ENCODE measurements at places on chromosomes 12 and 14.
A peak's percentile ranks its signal among the peaks of the same experiment; 100 is the strongest.

DNA sequence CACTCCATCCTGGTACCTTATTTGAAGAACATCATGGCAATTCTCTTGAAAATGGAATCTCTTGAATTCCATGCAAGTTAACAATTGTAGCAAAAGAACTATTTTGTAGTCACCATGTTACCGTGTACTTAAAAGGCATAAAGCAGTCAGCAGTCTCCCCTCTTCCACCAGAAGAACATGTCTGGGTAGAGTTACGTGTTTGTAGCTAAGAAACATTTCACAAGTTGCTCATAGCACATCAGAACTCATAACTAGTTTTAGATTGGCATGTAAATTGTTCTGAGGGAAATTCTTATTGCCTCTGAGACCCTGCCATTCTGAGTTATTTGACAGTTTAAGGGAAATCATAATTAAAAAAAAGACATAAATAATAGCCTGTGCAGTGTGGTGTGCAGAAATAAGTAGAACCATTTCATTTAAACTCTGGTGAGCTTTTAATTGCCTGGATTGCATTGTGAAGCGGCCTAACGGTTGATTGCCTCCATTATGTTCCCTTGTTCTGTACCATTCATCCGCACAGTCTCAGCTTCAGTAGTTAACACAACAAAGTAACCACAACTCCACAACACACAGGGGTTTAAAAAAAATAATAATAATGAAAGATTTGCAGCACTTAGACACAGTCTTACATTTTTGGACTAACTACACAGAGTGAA, 2.6 kb downstream of the LMO3 start:
- DNase-seq: no peak

- DNase-seq: no peak
These were observed 553.1 kb upstream of the ATXN7L3B start for GRCh38 chr12:73984552-73984951.

GRCh38 chr12:49476091-49476490, 62.7 kb upstream of the KCNH3 start:
- DNase-seq: no peak

DNA sequence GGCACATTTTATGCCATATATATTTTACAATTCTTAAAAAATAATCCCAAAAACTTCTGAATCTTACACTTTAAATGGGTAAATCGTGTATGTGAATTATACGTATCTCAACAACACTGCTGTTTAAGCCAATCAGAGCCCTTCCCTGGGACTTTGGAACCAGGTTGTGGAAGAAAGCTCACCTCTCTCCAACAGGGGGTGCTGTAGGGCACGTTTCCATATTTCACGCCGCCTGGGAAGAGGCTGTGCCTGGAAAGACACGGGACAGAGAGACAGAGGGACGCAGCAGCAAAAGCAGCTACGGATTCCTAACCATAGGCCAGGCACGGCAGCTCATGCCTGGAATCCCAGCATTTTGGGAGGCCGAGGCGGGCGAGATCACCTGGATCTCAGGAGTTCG, 29.4 kb upstream of the FBRSL1 start:
- DNase-seq: no peak

DNA sequence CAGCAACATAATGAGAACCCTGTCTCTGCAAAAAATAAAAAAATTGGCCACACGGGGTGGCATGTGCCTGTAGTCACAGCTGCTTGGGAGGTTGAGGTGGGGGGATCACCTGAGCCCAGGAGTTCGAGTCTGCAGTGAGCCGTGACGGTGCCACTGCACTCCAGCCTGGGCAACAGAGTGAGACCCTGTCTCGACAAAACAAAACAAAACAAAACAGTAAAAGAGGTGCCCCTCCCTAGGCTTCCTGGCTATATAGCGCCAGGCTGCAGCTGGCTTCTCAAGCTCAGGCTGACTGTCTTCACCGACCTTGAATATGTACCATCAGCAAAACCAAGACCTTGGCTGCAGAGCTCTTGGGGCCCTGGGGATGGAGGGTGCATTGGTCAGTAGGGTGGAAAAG, 29.4 kb downstream of the TSPAN9 start:
- no peak for DNase-seq

- DNase-seq: no peak
These were observed 268.9 kb downstream of the FLRT2 start for GRCh38 chr14:85798856-85799255.

- no peak for DNase-seq
These were observed 34.0 kb downstream of the PLEKHD1 start for GRCh38 chr14:69518289-69519101.

GRCh38 chr12:14239935-14240872, 125.3 kb upstream of the ATF7IP start:
- DNase-seq: no peak

GRCh38 chr12:49294086-49294803, 702 bp upstream of the PRPH start:
- DNase-seq: no peak

DNA sequence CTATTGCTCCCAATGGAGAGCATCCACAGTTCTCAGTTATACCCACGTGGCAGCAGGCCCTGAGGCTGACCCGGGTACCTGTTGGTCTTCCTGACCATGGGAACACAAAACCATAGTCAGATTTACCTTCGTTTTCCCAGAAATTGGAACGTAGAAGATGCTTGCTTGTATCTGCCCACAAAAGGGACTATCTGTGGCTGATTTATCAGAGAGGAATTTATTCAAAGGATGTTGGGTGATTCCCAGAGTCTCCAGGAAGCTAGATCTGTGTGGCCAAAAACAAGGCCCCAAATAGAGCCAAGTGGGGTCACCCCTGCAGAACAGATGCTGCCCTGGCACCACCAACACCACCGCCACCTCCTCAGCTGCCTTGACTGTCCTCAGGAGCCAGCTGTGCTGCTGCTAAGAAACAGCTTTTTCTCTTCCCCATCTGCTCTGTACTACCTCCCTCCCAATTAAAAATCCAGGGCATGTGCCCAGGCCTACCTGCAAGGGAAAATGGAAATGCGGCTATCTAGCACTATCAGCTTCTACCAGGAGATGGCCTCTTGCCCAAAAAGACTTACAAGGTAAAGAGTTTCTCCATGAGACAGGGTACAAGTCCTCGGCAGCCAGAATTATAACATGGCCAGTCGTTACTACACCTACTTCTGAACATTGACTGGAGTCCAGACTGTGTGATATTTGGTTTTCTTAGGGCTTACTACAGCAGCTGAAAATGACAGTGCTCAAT, 128.6 kb upstream of the PLEKHG7 start:
- DNase-seq: no peak

DNA sequence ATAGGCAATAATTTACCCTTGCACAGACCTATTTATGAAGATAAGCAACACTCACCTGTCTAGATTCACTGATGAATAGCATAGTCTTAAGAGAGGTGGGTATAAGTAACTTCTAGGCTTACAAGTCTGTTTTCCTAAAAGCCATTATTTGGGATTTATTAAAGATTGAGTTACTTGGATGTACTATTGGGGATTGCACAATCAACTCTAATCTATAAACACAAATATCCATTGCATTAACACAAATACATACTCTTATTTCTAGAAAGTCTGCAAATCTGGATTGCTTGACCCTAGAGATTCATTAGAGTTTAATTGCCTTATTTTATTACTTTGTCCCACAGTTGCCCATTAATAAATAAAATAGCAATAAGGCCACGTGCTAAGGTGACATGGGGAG, 148.1 kb upstream of the CCDC198 start:
- DNase-seq: no peak

DNA sequence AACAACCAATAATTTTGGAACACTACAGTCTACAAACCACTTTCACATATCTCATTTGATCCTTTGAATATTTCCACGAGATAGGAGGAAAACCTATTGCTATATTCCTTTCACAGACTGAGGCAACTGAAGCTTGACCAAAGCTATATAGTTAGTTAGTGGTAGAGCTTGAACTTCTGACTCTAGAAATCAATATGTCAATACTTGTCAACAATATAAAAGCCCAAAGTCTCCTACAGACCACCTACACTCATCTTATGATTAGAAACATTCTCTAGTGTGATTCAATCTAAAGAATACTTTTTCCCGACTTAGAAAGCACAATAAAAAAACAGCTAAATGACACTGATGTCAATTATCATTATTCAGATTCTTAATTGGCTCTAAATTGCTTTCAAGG, 139.4 kb downstream of the RPS29 start:
- DNase-seq: no peak

DNA sequence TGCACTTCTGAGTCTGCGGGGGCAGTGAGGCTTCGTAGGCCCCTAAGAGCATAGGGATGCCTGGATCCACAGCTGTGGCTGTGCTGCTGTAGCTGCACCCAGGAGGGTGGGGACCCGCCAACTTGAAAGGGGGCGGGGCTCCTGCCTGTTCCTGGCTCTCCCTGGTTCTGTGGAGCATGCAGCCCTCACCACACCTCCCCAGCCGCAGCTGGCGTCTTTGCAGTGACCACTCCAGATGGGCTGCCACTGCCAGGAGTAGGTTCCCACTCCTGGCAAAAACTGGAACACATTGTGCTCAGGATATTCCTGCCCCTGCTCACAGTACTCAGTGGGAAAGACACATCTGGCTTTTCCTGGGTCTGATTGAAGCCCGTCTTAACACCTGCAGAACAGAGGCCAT, 35.8 kb downstream of the TIMELESS start:
- DNase-seq: no peak

DNA sequence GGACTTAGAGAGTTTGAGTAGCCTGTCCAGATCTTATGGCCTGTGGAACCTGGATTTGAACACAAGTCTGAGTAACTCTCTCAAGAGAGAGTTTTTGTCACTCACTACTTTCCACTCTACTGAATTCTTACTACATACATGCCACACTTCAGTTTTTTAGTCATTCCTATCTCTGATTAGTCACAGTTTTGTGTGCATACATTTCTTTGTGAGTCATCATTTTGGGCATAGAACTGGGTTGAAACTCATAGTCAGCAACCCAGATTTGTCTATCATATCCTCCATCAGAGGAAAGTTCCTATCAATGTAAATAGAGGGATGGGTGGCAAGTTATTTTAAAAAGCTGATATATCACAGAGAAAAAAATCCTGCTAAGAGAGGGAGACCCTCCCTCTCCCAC, 42.9 kb downstream of the FLRT2 start:
- no peak for DNase-seq

DNA sequence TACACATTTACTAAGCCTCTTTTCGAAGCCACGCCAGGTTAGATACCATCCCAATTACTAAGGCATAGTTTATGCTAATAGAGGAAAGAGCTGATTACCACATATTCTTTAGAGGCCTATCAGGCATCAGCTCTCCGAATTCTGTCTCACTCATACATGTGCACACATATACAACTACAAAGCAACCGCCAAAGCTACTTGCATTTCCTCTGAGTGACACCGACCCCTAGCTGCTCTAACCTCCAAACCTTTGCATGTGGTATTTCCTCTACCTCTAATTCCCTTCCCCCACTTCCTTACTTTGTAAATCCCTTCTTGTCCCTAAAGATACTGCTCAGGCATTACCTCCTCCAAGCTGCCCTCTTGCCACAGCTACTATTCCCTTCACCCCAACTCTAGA, 107.2 kb downstream of the DUSP6 start:
- DNase-seq: peak; percentile 31

DNA sequence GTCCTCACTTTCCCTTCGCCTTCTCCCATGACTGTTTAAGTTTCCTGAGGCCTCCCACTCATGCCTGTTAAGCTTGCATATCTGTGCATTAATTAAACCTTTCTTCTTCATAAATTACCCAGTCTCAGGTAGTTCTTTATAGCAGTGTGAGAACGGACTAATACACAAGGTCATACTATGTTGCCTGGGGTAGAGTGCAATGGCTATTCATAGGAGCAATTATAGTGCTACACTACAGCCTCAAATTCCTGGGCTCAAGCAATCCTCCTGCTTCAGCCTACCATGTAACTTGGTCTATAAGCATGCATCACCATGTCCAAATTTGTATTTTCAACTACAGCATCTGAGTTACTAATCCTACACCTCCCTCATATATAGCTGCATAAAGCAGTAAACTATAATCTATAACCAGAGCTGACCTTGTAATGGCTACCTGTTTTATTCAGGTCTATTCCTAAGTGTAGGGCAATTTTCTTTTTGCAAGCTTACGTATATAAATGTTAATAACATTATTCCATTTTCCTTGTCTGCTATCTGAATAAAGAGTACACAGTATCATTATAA, 18.9 kb downstream of the HEATR5A start:
- DNase-seq: no peak

- DNase-seq: no peak
These were observed 94.4 kb upstream of the PLEKHG7 start for GRCh38 chr12:92608151-92609091.

DNA sequence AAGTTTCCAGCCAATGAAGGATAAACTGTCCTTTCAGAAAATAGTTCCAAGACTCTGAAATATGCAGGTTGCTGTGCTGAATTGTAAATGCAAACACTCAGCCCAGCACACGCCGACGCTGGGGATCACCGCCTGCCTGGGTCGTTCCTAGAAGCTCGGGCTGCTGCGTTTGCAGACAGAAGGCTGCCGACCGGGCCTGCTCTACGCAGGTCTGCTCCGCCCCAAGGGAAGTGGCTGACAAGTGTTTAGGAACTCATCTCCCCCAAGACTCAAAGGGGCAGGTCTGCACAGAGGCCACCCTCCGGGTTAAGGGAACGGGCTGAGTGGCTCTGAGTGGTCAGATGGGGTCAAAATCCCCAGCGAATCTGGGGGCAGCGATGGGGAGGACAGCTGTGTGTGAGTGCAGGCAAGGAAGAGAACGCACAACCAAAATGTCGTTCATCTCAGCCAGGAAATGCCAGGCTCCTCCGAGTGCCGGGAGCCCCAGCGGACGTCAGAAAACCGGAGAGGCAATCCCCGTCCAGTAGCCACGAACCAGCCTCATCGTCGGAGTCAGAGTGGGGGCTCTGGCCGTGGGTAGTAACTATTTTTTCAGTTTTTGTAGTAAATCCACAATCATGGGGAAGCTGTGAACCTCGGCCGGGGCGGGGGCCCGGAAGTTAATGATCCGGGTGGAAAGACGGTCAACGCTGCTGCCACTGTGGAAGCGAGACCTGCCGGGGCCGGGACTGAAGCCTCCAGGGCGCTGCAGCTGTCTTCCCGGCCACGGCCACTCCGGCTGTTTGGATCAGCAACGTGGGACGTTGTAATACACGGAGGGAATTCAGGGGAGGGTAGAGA, 6.0 kb downstream of the GALNT9 start:
- DNase-seq: no peak

GRCh38 chr12:31715283-31715825, 13.5 kb downstream of the AMN1 start:
- no peak for DNase-seq

- no peak for DNase-seq
These were observed 47.4 kb downstream of the AVPR1A start for GRCh38 chr12:63103494-63104131.

DNA sequence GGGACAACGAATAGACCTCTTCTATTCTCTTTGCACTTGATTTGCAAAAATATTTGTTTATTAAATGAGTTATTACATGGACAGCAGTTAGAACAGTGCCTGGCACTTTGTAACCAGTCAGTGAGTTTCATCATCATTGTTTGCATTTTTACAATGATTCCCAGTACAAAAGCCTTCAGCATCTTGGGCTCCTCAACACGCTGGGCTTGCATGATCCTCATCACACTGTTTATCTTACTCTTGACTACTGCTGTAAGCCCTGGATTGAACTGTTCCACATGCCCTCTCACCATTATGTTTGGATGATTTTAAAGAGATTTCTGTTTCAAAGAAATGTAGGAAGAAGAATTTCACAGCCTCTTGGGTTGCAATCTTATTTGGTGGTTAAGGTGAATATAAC, 204.3 kb downstream of the PELI2 start:
- no peak for DNase-seq
